ENCODE measurements at places on chromosomes 1 and 21.

DNA sequence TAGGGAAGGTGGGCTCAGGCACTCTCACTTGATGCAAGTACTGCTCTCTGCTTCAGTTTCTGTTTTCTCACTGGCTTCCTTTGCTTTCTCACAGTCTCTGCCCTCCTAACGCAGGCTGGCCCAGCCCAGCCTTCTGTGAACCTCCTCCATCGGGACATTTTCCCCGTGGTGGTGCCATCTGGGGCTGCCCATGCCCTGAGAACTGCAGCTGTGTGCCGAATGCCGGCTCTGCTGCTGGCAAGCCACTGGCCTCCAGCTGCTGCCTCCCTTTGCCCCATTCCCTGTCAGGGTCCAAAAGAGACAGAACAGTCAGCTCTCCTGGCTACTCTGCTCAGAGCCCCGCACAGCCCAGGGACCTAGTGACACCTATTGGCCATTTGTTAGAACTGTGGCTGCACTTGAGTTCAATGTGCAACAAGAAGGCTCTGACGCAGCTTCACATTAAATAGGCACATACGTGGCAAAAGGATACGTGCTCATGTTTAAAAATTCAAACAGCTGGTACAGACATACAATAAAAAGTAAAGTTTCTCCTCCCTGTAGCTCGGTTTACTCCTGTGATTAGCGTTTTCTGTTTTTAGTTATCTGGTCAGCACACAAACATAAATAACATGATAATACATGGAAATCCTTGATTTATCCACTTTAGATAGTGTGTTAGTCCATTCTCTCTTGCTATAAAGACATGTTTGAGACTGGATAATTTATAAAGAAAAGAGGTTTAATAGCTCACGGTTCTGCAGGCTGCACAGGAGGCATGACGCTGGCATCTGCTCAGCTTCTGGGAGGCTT is 46.6 kb downstream of the FCRL5 start:
- DNase-seq, result peak; percentile 58

GRCh38 chr1:224087286-224087794 is 26.6 kb upstream of the FBXO28 start:
- no peak for DNase-seq

DNA sequence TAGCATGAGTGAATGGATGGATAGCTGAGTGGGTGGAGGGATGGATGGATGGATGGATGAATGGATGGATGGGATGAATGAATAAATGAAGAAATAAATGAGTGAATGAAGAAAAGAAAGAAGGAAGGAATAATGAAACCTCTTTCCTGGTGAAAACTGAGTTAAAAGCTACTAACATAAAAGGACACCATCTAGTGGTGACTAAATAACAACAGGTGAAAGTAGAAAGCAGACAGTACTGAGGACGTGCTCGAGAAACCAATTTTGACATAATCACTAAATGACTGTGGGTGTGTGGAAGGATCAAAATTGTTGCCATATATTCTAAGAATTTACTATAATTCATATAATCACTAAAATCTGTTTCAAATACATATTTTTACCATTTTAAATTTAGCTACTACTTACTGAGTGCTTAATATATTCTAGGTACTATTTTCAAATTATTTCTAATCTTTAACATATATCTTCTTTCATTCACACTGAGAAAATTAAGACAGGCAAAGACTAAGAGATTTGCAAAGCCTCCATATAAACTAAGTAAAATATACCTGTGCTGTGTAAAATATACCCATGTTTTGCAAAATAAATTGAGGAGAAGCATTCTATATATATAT is 522.9 kb downstream of the LRRIQ3 start:
- DNase-seq, result peak; percentile 17

DNA sequence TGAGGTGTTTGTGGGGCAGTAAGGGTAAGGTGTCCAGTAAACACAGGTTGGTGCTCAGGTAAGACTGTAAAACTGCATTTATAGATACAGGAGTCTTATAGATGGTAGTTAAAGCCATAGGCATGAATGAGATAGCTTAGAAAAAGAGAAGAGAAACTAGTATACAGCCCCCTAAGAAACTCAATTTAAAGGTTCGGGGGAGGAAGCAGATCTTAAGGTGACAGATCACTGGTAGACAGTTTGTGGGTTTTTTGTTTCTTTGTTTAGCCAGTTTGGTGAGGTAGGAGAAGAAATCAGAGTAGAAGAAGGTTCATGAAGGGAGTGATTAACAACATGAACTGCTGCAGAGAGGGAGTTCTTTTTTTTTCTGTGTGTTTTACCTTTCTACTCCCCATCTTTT is 6.1 kb upstream of the AGO3 start:
- DNase-seq, result no peak

GRCh38 chr1:17883662-17884395 is 128.7 kb downstream of the ACTL8 start:
- DNase-seq, result no peak

- no peak for DNase-seq
Observed at GRCh38 chr1:60935599-60936110, 146.7 kb upstream of the NFIA start.

GRCh38 chr1:156640842-156641706 is 843 bp upstream of the BCAN start:
- no peak for DNase-seq

DNA sequence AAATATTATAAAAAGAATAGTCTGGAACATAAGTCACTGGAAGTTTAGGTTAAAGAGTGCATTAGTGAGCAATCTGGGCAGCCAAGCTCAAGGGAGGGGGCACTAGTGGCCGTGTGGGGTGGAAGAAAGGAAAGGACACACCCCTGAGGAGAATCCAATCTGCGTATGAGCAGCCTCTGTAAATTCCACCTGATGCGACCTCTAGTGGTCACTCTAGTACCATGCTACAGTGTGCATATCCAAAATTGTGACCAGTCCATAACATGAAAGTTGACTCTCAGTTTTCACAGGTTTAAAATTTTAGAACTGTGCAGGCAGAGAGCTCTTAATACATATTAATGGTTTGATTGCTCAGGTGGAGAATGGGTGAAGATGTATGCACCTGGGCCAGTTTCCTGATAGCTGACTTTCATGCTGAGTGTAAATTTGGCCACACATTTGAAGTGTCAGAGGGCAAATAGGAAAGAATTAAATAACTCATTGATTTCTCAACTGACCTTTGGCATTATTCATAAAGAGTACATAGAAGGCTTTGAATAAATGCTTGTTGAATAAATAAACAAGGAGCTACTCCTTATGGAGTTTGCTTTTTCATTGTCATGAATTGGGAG is 105.9 kb upstream of the C21orf91 start:
- DNase-seq, result peak; percentile 38

GRCh38 chr1:84985365-84985764 is 11.5 kb downstream of the MCOLN2 start:
- DNase-seq, result no peak

- DNase-seq, result peak; percentile 54
Observed at GRCh38 chr1:91997607-91998195, 32.1 kb upstream of the EPHX4 start.

DNA sequence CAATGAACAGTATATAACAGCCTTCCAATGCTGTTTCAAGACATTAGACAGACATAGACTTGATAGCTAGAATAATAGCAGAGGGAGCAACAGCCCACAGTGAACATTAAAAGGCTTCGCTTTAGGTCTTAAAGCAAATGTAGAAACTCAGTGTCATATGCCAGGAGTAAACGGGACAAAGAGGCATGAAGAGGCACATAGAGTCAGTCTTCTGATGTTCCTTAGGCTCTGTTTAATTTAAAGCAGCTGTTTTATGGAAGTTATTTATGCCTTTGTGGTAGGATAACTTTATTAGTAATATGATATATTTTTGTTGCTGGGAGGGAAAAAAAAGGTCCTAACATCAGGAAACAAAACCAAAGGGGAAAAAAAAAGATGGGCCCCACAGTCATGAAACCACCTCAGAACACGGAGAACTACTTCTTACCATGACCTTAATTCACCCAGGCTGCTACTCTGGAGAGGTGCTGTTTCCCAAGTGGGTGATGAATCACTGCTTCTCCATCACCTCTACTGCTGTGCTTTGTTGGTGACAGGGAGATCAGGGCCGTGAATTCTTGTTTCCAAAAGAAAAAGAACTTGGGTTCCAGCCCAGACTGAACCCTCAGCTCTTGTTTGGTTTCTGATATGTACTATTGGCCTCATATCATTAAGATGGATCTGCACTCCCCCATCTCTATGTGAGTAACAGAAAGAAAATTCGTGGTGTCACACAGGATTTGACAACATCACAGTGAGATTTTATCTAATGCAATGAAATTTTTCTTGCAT is 616.9 kb downstream of the KIF26B start:
- peak; percentile 100 for DNase-seq

DNA sequence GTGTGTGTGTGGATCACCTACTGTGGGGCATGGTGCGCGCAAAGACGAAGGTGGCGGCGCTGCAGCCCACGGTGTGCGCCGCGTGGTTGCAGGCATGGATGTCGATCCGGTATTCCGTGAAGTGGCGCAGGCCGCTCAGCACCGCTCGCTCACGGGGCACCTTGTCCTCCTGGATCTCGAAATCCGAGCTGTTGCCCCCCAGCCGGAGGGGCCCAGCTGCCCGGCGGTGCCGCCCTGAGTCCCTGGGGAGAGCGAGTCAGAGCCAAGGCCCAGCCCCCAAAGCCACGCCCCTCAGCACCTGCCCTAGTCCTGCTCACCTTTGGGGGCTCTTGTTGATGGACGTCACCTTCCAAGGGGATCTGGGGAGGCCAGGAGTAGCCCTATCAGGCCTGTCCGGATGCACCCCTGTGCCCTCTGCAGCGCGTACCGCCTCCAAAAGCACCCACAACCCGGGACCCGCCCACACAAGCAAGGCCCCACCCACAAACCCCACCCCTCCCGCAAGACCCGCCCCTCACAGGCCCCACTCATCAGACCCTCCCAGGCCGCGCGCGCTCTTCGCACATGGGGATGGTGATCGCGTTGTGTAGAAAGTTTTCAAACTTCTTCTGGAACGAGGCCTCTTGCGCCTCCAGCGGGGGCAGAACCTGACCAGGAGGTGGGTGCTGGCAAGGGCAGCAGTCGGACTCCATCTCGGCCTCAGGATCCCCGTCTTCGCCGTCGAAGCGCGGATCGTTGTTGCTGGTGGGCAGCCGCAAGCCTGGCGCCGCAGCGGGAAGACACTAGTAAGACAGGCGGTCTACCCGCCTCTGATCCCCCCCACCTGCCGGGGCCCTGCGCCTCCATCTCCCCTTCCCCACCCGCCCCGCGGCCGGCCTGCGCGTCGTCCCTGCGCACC is 13.6 kb downstream of the INSRR start:
- no peak for DNase-seq

DNA sequence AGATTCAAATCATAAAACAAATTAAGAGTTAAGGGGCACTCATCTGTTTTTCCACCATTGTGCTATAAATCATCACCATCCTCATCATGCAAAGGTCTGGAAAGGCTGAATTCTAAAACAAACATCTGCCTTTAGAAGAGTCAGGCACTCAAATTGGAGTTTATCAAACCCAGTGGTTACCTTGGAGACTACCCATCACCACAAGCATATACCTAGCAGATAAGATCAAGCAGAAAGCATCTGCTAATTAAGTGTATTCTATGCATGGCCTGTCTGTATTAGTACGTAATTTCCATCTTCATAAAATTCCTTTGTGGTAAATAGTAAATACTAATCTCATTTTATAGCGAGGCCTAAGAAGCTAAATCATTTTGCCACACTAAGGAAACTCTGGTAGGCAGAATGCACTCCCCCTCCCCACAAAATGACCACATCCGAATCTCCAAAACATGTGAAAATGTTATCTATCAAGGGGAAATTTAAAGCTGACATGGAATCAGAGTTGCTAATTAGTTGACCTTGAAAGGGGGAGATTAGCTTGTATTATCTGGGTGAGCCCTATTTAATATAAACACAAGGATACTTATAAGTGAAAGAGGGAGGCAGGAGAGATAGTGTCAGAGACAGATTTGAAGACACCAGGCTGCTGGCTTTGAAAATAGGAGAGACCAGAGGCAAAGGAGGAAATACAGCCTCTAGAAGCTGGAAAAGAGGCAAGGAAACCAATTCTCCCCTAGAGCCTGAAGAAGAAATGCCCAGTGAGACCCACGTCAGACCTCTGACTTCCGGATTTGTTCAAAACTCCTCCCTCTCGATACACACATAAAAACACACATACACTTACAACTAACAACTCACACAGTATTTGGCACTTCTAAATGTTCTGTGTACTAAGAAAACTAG is 23.2 kb downstream of the ARID4B start:
- peak; percentile 2 for DNase-seq

GRCh38 chr1:169608226-169608625 is 21.7 kb downstream of the SELP start:
- DNase-seq, result no peak

DNA sequence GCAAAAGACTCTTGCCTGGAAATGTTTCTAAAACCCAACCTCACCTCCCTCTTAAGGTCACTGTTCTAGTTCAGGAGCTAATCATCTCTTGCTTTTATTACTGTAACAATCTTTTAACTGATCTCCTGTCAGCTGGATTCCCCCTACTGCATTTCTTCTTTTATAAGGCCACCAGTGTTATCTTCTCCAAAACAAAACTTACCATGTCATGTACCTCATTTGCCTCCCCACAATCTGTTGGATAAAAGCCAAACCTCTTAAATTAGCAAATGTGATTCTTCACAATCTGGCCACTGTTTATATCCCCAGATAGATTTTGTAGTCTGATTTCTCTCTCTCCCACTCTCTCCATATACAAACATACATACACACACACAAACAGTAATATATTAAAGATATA is 143.3 kb downstream of the DENND1B start:
- DNase-seq, result no peak
